ENCODE measurements at places on chromosomes 1 and 21. TPM values are rescaled to one million over a fixed set of nuclear protein-coding genes. Genes with fewer than 3 reads are reported as not detected.

Gene EPS8L3
- not detected for total RNA-seq

DNA sequence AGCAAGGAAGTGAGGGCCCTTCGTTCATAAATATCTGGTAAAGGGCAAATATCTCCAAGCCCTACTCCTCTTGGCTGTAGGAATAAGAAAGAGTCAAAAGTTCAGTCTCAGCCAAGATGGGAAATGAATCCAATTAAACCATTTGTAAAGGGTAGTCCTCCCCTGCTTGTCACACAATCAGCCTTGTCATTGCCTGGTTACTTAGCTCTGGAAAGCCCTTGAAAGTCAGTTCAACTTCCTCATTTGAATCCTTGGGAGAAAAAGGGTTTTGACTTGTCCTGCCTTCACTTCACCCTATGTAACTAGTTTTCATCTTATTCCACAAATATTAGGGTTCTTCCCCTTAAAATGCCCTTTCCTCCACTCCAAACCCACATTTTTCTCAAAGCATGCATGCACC lies 100.0 kb downstream of the ELAVL4 start:
- no peak for DNase-seq

DNA sequence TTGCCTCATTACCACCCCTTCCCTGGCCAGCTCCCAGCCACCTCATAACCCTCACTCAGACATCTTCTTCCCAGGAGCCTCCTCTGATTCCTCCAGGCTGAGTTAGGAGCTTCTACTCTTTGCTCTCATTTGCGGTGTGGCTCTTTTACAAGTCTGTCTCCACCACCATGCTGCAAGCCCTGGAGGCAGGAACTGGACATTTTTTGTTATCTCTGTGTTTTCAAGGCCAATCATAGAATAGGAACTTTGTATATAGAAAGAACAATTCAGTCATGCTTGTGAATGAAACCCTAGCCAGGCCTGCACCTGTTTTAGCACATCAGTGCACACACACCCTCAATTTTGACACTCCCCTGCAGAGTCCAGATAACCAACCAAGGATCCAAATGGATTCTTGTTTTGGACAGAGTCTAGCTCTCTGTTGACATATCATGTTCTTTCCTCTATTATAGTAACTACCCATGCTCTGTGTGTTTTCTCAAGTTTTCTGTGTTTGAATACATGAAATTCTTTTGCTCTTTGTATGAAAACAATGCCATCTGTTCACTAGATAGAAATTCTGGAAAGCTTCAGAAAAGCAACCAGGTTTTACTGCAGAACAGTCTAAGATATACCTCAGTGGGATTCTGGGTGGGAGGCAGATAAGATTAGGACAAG lies 60.9 kb upstream of the ZNF648 start:
- no peak for DNase-seq

Gene FCRL4
- total RNA-seq: not detected

Gene ARTN
- total RNA-seq: not detected

GRCh38 chr1:47838562-47839432 lies 158.4 kb downstream of the TRABD2B start:
- no peak for DNase-seq

Gene SELE
- not detected for total RNA-seq

DNA sequence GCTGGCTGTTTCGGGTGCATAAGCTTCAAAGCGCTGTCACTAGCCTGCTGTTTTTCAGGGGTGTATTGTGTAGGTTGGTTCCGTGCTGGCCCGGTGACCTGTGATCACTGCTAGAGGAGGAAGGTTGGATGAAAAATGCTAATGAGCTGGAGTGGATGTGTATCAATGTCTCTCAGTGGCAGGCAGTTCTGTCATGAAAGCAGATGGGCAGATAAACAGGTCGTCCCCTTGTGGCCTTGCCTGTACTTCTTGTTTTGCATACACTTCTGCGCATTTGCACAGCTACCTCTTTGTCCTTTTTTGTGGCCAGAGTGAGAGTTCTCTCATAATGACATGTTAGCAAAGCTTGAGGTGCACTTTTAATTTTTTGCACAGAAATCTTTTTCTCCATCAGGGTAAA lies 2.9 kb downstream of the SELENON start:
- DNase-seq: no peak

Gene LHX8
- not detected for total RNA-seq
